ENCODE measurements at places on chromosomes 6 and 20.

DNA sequence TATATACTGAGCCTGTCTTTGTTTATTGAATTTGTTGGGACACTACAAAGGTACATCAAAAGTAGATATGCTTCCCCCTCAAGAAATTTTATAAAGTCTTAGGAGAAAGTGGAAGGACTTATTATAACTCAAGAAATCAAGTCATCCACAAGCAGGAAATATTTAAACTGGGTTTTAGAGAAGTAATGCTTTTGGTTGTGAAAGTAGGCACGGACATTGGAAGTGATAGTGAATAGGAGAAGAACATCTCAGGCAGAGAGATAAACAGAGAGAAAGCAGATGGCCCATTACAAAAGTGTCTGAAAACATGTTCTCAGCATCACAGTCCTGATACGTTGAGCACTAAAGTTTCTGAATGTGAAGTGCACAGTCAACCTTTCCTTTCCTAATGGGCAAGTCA lies 415.6 kb upstream of the RNF217 start:
- no peak for DNase-seq

- DNase-seq: no peak
Observed at GRCh38 chr6:156617376-156617775, 159.8 kb upstream of the ARID1B start.

DNA sequence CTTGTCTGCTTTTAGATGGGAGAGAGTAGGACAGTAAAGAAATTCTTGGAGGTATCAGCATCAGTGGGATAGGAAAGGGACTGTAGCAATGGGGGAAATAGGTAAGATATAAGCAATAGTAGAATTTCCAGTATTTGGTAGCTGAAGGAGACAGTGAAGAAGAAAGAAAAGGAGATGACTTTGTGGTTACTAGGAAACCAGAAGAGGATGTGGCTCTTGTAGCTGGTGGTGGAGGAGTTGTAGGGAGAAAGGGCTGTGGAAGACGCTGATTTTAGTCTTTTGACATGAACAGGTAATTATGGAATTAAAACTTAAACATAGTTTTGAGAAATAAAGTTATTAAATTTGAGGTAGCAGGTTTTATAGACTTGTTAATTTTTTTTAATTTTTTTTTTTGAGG lies 26.1 kb downstream of the SH3BGRL2 start:
- DNase-seq: no peak

- no peak for DNase-seq
Observed at GRCh38 chr6:23106951-23107350, 537.6 kb downstream of the HDGFL1 start.

DNA sequence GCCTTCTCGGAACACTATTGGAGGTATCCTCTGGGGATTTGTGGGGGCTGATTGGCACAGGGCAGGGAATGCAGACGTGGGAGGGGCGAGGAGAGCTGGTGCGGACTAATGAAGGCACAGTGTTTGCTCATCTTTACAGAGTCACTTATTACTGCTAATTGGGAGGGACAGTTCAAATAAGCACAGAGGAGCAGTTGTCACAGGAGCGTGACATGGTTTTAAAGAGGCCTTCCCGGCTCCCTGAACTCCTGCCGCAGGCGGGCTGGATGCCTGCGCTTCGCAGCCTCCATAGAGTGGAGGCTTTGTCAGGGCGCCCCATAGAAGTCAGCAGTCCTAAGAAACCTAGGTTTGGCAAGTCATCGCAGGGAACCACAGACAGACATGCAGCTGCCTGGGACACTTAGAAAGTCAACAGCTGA lies 149.6 kb downstream of the LINC00237 start:
- peak; percentile 44 for DNase-seq

DNA sequence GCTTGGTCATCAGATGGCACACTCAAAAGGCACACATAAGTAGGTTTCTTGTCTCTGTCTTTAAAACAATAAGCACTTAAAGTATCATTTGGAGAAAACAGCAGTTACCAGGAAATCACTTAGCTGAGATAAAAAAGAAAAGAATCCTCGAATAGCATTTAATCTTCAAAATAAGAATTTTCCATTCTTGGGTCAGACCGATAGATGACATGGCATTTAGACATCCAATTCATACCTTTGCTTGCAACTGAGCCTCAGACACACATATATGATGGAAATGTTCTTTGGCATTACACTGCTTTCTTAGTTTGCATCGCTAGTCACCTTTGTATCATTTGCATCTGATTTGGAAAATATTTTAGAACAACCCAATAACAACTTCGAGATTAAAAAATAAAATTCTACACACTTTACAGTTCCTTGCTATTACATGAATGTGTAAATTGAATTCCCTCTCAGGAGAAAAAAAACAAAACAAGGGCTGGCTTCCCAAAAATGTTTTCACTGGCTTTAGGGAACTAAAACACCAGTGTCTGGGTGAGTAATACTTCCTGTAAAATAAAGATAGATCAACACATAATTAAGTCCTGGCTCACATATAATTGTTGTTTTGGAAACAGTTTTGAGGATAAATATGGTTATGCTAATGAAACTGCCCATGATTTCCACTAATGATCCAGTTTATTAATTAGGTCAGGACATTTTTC lies 1.3 kb upstream of the RNF217 start:
- no peak for DNase-seq

GRCh38 chr6:135909737-135910387 lies 58.4 kb downstream of the PDE7B start:
- DNase-seq: peak; percentile 39

DNA sequence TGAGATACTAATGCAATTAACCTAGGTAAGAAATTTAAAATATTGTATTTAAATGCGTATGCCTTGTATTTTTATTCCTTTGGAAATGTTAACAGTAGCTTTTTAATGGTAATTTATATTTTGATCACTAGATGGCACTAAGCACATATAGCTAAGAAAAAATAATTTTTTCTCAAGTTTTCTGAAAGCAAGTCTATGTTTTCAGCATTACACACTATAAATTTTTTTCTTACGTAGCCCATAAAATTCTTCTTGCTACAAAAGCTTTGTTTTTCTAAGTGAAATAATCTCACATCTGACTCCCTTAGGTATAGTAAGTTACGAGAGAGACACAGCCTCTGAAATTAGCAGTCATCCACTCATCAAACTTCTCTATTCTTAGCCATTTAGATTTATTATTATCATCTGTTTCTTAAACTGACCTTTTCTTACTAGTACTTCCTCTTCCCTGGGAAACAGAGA lies 35.7 kb downstream of the TSPYL4 start:
- no peak for DNase-seq

DNA sequence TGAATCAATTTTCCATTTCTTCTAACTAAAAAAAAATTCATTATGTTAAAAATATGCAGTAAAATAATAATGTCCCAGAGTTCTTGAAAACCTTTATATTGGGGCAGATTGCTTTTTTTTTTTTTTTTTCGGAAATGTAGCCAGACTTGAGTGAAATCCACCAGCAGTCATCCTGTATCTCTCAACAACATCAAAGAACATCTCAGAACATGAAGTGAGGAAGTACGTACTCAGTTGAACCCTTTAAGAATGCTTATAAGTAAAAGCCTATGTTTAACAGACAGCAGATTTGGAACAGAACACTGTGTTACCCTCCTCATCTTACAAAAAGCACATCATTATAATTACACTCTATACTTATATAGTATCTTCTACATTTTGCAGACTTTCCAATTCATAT lies 51.0 kb upstream of the SUPT3H start:
- DNase-seq: no peak

- no peak for DNase-seq
Observed at GRCh38 chr20:17651760-17652388, 30.2 kb downstream of the RRBP1 start.

DNA sequence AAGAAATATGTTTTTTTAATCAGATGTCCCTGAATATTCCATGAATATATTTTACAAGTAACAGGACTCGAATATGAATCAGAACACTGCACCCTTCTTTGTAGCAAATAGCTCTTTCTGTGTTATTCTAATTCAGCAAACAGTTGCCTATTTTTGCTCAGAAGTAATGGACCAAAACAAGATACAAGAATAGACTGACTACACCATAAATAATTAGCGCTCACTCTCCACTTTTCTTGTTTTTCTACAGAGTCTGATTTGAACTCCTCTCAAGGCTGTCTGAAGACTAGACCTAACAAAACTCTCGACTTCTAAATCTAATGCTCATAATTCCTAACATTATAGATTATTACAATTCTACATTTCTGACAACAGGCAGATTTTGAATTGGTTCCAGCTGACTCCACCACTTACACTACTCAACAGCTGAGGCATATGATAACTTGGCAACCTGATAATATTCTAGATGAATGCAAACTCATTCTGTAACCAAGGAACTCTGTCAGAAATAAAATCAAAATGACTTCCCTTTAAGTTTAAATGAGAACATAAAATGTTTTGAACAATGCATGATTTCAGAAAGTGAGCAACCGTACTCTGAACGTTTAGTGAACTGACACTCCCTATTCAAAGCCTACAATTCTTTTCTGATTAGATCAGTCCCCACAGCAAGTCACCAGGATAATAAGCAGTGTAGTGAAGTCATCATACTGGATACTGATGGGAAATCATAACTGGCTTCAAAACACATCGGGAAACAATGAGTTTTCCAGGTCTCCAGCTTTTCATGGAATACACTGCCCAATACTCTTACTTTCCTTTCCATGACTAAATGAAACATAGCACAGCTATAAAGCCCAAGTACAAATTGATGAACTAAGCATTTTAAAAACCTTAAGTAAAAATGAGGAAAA lies 114.2 kb upstream of the BEND6 start:
- no peak for DNase-seq

GRCh38 chr6:74715355-74716085 lies 490.3 kb downstream of the COL12A1 start:
- DNase-seq: no peak

- DNase-seq: no peak
Observed at GRCh38 chr6:13272131-13273046, 55.9 kb downstream of the TBC1D7 start.

DNA sequence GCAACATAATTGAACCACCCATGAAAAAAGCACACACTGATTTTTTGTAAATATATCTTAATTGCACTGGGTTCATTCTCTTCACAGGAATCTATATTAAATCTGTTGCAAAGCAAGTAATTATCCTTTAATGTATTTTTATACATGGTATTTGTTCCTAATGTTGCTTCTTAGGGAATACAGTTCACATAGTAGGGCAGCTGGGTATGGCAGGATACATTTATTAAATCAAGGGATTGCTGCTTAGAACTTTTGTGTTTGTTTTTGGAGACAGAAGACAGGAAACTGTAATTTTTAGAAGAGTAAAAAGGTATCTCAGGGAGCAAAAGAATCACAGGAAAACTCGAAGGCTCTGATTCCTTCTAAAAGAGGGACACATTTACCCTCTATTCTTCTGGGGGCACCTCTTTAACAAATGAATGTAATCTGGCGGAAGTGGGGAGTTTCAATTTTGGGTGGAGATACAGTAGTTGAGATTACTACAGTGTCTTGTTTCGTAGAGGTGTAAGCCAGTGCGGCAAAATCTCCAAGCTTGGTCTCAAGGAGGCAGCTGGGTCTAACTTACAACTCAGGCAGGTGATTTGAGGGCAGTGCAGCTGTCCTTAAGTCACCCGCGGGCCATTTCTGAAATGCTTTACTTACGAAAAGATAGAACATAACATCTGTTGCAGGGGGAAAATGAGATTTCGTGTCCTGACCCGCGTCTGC lies 812 bp upstream of the SMIM13 start:
- no peak for DNase-seq

DNA sequence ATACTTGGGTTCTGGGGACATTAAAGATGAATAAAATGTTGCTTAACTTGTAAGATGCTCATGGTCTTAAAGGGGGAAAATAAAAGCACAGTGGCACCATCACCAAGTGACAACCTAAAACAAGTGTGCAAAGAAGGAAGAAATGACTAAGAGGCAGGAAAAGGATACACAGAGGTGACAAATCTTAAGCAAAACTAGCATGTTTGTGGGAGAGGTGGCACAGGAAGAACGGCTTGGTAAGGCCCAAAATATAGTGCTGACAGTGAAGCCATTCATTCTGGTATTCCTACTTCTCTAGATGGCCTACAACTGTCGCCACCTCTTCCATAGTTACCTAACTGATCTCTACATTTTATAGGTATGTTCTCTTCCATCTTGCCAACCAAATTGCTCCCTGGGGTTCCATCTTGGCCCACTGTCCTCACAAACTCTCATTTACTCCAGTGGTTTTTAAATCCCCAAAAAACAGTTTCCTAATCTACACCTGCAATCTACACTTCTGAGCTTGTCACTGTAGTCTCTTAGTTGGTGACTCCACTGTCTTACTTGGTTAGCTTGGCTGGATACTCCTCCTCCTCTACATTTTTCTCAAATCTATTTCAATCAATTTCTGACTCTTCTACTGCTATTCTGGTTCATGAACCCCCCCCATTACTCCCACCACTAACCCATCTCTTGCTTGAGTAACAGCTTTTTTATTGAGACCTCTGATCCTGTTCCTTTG lies 33.5 kb downstream of the FAM8A1 start:
- DNase-seq: no peak

DNA sequence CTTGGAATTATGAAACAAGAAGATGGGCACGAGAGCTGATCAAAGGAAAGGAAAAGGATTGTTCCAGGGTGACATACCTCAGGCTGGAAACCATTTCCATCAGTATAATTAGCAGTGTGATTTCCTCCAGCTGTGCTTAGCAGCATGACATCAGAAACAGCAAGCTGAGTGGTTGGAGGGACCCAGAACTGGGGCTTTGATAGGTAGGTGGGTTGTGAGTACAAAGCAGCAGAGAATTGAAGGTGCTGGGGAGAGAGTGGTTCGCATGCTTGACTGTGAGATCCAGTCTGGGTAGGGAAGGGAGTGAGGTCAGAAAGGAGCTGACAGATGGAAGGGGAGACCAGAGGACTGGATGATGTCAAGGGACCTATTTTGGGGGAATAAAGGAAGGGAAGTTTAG lies 90.4 kb downstream of the CD164 start:
- DNase-seq: no peak

DNA sequence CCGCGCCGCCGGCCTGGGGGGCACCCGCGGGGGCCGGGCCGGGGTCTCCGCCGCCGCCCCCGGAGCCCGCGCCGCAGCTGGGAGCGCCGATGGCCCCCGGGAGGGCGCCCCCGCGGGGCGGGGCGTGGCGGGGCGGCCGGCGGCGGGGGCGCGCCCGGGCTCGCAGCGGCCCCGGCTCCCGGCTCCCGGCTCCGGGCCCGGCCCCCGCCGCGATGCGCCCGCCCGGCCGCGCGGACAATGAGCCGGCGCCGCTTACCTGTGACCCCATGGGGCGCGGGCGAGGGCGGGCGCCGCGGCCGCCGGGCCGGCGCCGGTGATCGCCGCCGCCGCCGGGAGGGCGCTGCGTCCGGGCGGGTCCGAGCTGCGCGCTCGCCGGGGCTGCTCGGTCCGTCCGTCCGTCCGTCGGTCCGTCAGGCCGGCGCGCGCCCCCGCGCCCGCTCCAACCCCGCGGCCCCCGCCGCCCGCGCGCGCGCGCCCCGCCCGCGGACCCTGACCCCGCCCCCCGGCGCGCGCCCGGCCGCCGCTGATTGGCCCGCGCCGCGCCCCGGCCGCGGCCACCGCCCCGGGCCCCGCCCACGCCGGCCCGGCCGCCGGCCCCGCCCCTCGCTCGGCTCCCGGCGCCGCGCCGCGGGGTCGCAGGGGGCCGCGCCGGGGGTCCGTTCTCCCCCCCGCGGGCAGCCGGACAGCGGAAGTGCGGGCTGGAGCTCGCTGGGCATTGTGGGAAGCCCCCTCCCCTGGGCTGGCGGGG lies at the start of gene ZBTB46:
Gene ZBTB46, minus strand, starts transcription at position 424 of the 748 bp plus-strand sequence. CDS start 40,507 bp downstream, outside the sequence.
- peak; percentile 18 for DNase-seq

- no peak for DNase-seq
Observed at GRCh38 chr20:56411759-56412472, at the start of gene CASS4. CASS4 (plus strand) TSS chr20:56412260; CDS start chr20:56412459, 199 bp downstream.

GRCh38 chr20:50335105-50335504 lies 144.5 kb downstream of the CEBPB start:
- DNase-seq: peak; percentile 16

- DNase-seq: no peak
Observed at GRCh38 chr20:20297181-20297580, 70.7 kb upstream of the INSM1 start.

Measured in NCI-H187 (cell line).